ENCODE measurements at places on chromosomes 7 and 10. TPM values are rescaled to one million over a fixed set of nuclear protein-coding genes. Genes with fewer than 3 reads are reported as not detected.

- DNase-seq, result no peak
- H3K36me3 ChIP-seq, result no peaks in the 10 kb centered on the region
- no peak overlapping the region for H3K27ac ChIP-seq
These were observed 17.4 kb upstream of the INMT start for GRCh38 chr7:30734497-30734896.

The CYP26A1 gene
- total RNA-seq, result not detected

DNA sequence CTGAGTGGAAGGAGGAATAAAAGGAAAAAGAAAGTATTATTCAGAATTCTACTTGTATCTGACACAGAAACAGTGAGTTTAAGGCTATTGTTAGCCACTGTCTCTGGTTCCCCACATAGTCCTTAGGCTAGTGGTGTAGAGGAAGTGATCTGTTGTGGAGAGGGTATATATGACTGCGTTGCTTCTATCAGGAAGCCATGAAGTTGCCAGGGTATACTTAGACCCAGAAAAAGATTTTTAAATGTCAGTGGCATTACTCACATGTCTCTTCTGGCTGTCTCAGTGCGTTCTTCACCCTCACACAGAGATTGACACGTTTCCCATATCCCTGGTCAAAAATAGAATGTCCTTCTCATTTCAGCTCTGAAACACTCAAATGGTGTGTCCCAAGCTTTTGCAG lies 72.7 kb downstream of the SEM1 start:
- H3K36me3 ChIP-seq, result no peaks in the 10 kb centered on the region
- DNase-seq, result no peak
- H3K27ac ChIP-seq, result no peak overlapping the region
- no peak overlapping the region for H3K4me3 ChIP-seq
- no peaks in the 10 kb centered on the region for H3K4me1 ChIP-seq

The TNS3 gene
- 2.6 TPM for total RNA-seq
